ENCODE measurements at places on chromosomes 2 and 18.
A peak's percentile ranks its signal among the peaks of the same experiment; 100 is the strongest.

- no peak for DNase-seq
Measured at GRCh38 chr2:226905718-226906117, 69.9 kb downstream of the RHBDD1 start.

- DNase-seq, result peak; percentile 29
Measured at GRCh38 chr2:9360701-9361100, 62.6 kb downstream of the ITGB1BP1 start.

- DNase-seq, result no peak
Measured at GRCh38 chr2:36404754-36405153, 49.2 kb downstream of the CRIM1 start.

GRCh38 chr2:45343251-45344017 is 267.6 kb downstream of the SRBD1 start:
- DNase-seq, result peak; percentile 23

GRCh38 chr2:15964936-15965563 is 24.7 kb downstream of the MYCN start:
- DNase-seq, result no peak

All from iris pigment epithelial cell (primary cell).